Heart right ventricle (tissue), 16 donors: ENCODE measurements at places on chromosomes 12 and 14.

DNA sequence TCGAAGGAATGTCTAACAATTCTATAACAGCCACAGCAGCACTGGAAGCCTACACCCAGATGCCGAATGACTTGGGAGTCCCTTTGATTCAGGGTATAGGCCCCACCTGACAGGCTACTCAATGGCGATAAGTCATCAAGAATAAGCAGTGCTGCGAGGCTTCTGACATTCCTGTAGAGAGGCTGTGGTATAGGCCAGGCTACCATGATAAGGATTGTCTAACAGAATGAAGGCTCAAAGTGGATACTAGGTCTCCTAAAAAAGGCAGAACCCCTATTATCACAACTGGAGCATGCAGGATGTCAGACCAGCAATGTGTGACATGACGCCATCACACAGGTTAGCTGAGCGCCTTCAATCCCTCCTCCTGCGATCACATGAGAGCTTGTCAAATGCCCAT lies 53.2 kb downstream of the ZFP36L1 start:
- no peak for DNase-seq

GRCh38 chr14:76951166-76951565 lies 77.3 kb downstream of the IRF2BPL start:
- DNase-seq: no peak

- no peak for DNase-seq
Observed at GRCh38 chr12:30457621-30458289, 237.9 kb downstream of the IPO8 start.

DNA sequence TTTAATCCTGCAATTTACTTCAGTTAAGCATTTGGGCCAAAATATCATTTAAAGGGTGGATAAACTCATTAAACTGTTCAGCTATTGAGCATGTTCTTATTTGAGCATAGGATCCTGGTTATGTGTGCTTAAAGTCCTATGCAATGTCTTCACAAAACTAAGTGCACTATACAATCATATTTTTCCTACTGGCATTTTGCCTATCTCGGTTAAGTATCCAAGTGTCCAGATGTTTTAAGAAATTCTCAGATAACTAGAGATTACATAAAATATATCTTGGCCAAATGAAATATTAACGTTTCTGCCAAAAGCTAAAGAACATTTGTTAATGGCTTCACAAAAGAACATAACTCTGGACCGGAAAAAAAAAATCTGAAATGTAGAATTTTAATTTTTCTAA lies 250.8 kb upstream of the LRFN5 start:
- no peak for DNase-seq

DNA sequence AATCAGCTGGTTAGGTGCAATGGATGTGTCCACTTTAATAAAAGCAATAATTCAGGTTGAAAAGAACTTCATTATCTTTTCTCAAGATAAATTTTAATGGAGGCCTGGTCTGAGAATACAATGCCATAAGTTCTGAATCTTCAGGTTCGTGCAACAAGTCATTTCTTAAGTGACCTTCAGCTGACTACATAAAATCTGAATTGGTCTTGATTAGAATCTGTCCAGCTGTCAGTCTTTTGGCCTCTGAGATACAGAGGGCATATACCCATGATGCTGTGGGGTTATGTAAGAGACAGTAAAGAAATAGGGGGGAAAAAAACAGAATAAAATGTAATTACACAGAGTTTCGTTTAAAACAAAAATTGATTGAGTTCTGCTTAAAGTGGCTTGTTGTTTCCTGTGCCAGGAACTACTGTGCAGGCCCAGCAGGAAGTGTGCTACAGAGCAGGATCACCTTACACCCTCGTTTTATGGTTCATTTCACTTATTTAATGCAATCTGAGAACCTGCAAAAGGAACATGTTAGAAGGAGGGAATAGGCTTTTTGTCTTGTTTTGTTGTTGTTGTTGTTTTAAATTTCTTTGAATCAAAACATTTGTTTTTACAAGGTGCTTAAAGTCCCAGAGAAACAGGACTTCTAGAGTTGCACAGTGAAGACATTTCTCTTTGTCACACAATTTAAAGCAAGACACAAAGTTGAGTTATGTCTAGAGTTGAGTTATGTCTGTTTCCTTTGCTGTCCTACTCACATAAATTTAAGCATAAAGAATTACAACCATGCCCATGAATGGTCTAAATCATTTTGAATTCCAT lies 64.2 kb downstream of the LGR5 start:
- DNase-seq: no peak

DNA sequence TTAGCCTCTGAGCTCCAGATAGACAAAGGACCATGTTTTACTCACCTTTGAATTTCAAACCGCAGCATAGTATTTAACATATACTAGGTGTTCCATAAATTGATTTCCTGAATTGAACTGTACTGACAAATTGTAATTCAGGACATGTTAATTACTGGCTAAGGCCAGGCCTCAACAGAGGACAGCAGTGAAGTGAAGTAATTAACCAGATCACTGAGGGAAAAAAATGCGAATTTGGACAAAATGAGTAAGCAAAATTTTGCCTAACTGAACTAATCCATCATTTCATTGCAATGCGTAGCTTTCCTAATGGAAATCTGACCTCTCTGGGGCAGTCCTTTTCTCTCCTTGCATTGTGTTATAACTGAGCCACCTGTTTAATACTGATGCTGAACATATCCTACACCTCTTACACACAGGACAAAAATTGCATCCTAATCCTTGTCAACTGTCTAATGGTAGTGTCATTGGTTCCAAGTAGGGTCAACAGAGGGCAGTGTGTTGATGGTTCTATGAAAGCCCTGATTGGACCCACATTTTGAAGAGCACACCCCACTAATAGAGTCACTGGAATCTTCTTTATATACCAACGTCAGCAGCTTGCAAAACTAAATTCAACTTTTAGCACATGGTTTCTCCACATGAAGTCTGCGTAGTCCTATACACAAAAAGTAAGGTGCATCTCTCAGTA lies 148.4 kb downstream of the SLC25A21 start:
- no peak for DNase-seq

DNA sequence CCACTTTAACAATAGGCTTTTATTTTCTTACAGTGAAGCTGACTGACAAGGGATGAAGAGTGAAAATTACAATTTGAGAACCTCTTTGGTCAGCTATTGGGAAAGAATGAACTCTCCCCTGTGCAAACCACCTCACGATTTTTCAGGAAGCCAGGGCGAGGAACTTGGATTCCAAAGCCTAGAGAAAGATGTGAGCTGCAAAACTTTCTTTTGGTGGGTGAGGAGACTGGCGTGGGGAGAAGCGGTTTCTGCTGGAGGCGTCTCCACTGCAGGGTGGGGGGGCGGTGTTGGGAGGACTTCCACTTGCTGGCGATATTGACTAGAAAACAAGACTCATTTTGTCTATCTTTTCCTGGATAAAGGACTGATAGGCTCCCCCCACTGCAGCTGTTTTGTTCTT lies 59.3 kb upstream of the VRK1 start:
- no peak for DNase-seq

- DNase-seq: no peak
Observed at GRCh38 chr12:116837097-116837496, 44.1 kb downstream of the HRK start.

DNA sequence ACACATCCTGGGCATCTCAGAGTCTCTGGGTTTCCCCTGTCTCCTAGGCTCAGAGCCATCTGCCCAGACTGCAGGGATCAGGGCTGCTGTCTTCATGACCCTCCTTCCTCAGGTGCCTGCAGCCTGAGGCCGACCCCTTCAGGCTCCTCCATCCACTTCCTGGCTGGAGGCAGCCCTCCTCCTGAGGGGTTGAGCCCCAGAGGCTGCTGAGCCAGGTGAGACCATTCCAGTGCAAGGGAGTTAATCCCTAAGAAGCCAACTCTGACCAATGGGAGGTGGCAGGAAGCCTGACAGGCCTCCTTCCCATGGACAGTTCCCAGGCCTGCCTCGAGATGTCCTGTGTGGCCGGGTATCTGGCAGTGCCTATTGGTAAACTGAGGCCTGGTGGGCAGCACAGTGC lies 8.4 kb upstream of the PPP4R4 start:
- DNase-seq: no peak

DNA sequence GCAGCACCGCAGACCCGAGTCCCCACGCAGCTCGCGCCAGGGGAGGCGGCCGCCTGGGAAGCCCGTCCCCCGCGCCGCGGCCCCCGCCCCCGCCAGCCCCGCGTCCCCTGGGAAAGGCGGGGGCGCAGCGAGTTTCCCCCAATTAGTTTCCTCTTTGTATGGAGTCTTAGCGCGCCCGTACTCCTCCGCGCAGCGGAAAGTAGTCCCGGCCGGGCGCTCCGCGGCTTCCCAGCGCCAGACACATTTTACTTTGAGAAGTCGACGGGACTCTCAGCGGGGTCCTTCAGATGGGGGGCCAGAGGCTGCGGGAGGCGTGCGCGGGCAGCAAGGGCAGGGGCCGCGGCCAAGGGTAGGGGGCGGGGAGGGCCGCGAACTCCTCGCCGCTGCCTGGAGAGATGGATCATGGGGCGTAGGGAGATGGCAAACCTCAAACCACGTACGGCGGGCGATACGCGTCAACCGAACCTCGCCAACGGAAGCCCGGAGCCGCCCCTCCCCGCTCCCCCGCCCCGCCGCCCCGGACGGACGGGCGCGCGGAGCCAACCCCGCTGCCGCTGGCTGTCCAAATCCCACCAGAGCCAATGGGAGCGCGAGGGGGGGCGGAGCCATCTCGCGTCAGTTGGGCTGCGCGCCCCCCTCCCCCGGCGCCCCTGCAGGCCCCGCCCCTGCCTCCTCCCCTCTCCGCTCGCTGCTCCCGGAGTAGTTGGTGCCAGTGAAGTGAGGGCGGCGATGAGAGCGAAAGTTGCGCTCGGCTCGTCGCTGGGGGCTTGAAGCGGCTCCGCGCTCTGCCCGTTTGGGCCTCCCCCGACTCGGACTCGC lies at the start of gene RCOR1:
TSS of gene RCOR1 (plus strand) at position 706 of the 819 bp plus-strand sequence. CDS start 238 bp downstream, outside the sequence.
- peak; percentile 98 for DNase-seq

GRCh38 chr14:23663711-23664110 lies 27.5 kb downstream of the DHRS2 start:
- DNase-seq: no peak

DNA sequence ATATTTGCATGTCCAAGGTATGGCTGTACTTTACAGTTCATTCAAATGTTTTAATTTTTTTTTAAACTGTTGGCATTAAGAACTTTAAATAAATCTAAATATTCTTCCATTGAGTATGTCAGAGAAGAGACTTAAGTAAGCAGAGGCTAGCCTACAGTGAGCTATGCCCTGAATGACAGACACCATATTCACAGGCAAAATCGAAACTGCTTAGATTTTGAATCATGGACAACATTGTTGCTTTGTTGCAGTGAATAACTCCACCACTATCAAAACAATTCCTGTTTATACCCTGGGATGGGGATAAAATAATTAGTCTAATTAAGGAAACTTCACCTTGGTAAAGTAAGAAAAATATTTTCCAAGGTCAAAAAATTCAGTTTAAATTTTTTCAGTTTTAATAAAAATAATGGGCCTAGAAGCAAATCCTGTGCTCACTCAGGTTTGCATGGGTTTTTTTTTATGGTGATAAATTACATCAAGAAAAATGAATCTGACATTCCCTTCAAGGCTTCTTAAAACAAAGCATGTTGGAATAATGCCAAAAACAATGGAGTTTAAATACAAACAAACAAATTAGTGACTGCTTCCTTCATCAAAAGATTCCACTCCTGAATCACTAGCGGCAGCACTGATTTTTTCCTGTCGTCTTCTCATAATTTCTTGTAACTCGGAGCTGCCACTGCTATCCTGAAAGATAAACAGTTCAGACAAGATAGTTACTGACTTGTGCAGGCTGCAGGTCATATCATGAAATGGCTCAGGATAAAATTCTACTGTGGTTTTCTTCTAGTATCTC lies 168.2 kb downstream of the EPS8 start:
- DNase-seq: no peak

DNA sequence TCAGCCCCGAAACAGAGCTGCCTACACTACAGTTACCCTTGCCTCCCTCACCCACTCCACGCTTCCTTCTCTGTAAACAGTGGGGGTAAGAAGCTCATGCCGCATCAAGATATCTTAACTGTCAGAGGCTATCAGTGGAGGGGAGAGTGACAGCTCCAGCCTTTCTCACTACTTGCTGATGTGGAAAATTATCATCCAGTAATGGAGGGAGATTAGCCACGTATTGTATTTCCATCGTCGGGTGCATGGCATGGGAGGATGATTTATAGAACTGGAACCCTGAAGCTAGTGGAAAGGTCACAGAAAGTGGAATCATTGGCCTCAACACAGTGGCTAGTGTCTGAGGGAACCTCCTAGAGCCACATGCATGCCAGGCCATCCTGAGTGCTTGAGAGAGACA lies 270.9 kb upstream of the FKBP4 start:
- DNase-seq: no peak
